ENCODE measurements at places on chromosomes 12 and 14.

- DNase-seq: no peak
These were observed 56.4 kb upstream of the LTA4H start for GRCh38 chr12:96091833-96092232.

DNA sequence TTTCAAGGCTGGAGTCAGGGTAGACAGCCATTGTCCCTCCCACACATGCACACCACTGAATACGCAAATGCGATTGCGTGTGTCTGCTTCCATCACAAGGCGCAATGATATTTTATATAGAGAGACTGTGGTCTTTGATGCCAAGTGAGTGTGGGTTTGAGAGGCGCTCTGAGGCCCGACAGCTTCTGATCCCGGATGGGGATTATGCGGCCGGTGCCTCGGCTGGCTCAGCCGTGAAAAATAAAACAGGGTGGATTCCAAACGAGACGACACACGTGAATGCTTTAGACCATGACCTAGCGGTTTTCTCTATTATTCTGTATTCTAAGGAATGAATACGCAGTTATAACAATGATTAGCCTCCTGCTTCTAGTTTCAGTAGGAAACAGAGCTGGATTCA is 72.5 kb downstream of the TMEM132D start:
- no peak for DNase-seq

DNA sequence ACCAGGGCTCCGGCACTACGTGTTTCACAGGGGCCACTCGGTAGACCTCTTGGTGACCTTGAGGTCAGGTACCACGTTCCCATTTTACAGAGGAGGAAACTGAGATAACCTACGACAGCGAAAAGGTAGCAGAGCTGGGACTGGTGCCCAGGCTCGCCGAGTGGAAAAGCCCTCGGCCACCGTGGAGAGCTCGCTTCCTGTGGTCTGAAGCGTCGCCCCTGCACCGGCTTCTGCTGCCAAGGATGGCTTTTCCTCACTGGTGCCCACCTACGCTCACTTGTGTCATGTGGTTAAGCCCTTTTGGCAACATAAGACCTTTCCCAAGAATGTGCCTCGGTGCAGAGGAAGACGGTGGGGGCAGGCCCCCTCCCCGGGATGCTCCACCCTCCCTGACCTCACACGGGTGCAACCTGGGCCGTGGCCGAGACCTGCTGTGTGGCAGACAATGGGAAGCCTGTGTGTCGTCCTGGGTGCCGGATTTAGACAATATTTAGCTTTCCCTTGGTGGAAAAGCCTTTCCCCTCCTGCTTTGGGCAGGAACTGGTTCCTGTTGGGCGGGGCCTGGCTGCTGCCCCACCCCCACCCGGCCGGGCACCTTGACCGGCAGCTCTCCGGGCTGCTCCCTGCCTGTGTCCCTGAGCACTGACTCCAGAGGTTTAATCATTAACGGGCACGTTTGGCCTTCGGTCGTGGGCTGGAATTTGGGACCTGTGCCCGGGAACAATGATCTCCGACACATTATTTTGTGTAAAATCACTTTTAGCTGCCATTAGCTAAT is 32.4 kb upstream of the PPP1R13B start:
- no peak for DNase-seq

DNA sequence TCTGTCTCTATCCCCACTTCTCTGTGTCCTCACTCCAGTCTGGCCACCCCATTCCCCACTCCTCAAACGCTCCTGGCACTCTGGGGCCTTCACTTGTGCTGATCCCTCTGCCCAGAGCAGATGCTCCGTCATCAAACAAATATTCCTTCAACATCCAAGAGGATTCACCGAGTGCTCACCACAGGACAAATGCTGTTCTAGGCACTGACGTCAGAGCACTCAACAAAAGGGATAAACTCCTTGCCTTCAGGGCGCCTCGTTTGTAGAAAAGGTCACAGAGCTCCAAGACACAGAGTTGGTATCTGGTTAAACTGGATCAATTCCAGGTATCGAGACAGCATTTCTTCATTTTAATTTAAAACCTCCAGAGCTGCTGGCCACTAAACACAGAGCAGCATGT is 35.3 kb downstream of the PSMC1 start:
- DNase-seq: no peak

DNA sequence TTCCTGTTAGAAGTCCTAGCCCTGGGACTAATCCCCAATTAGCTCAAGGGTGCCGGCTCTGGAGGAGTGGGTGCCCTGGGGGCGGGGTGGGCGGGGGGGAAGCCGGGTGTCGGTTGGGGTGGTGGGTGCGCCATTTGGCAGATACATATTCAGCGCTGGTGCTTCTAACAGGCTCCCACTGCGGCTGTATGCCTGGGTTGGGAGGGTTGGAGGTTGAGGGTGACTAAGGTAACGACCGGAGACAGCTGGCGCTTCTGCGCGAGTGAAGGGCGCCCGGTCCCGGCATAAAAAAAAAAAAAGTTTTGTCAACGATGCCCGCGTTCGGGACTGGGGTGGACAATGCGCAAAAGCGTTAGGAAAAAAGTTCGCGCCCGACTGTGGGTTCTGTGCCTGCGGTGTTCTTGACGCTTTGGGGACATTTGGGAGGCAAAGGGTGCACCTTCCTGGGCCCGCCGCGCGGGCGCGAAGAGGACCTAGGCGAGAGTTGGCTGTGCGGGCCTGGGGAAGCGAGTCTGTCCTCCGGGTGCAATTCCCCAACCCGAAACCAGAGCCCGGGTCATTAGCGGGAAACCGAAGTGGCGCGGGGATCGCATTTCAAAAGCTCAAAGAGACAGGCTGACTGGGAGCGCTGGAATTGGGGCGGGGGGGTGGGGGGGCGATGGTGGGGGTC is 19.2 kb downstream of the TBX3 start:
- DNase-seq: no peak

- no peak for DNase-seq
These were observed 12.1 kb downstream of the ZFHX2 start for GRCh38 chr14:23539248-23540140.

DNA sequence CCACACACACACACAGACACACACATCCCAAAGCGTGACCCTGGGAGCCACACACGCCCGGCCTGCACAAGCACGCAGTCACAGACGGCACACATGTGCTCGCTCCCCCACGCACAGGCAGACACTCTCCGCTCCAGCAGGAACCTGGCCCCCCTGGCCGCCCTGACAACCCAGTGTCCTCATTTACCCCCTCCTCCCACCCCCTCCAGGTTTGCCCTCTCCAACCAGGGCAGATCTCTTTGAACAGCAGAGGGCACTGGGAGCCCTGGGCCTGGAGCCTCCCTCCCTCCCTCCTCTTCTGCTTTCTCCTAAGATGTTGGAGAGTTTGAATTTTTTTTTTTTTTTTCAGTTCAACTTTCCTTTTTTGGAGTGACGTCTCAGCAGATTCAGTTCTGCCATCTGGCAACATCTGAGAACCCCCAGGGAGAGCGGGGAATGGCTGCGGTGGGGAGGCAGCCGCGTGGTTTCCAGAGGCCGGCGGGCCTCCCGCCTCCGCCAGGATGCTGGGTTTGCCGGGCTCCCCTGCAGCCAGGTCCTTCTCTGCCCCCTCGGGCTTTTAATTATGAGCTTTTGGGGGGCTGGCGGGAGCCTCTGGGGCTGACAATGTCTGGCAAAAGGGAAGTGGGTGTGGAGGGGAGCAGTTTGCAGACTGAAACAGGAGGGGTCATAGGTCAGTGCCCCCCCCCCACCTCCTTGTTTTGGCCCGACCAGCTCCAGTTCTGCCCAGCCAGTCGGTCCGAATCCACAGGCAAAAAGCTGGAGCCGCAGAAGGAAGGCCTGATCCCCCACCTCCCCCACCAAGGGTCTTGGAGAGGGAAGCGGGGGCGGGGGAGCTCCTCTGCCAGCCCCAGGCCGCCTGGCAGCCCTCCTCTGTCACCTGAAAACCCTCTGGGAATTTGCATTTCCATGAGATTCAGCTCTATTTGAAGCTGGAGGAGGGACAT is 1.3 kb upstream of the NCOR2 start:
- no peak for DNase-seq

- no peak for DNase-seq
These were observed 266.0 kb upstream of the CRY1 start for GRCh38 chr12:107359382-107359781.

DNA sequence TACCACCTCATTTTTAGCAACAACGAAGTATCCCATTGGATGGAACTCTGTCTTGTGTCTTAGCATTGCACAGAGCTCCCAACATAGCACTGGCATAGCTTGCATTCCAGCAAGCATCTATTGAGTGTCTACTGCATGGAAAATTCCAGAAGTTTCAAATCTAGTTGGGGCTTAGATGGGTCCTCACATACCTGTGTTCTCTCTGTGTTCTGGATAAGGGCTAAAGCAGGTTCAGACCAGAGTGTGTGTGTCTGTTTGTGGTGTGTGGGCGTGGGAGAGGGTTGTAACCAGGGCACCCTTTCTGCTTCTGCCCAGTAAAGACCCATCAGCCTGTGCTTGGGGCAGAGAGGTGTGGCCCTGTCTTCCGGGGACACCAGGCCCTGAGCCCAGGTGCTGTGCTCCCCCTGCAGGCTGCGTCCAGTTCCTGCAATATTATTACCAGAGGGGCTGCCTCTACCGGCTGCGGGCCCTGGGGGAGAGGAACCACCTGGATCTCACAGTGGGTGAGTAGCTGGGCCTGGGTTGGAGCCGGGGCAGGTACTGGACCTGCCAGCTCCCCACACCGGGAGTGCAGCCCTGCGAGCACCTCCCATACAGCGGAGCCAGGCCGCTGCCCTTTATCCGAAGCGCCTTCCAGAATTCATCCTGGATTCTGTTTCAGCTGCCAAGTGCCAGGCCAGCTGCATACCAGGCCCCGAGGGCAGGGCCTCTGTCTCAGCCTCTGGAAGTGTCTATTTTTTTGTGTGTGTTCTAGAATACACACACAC is 20.3 kb downstream of the RHOF start:
- no peak for DNase-seq

GRCh38 chr12:112175361-112176155 is 50.2 kb downstream of the TRAFD1 start:
- no peak for DNase-seq

GRCh38 chr12:124720681-124721500 is 142.8 kb downstream of the SCARB1 start:
- no peak for DNase-seq

GRCh38 chr12:12723681-12724420 is 6.7 kb downstream of the CDKN1B start:
- DNase-seq: no peak

Measured in stimulated activated CD8-positive, alpha-beta memory T cell treated with anti-CD3 and anti-CD28 coated beads, Interleukin-15, amount 100 ng/mL, for 4 hours (primary cell).